ENCODE measurements at places on chromosomes 1 and 21. TPM values are rescaled to one million over a fixed set of nuclear protein-coding genes. Genes with fewer than 3 reads are reported as not detected.

The CFAP126 gene
- not detected for total RNA-seq

The KAZN gene
- total RNA-seq, result 9.0 TPM

The DFFA gene
- 27.9 TPM for total RNA-seq

The MMEL1 gene
- total RNA-seq, result under 0.01 TPM

The GCSAML gene
- total RNA-seq, result not detected

The HRNR gene
- total RNA-seq, result not detected

The DNM3 gene
- 0.72 TPM for total RNA-seq

The TMPRSS15 gene
- not detected for total RNA-seq

The TNFAIP8L2 gene
- total RNA-seq, result not detected

The NBPF6 gene
- 0.36 TPM for total RNA-seq

The COL16A1 gene
- total RNA-seq, result 158 TPM

The AZIN2 gene
- 18.8 TPM for total RNA-seq

The TFB2M gene
- 18.3 TPM for total RNA-seq

Data from osteoblast (primary cell).